ENCODE measurements at places on chromosomes 4 and X.

GRCh38 chr4:54687887-54688841 lies 30.4 kb downstream of the KIT start:
- DNase-seq = no peak

DNA sequence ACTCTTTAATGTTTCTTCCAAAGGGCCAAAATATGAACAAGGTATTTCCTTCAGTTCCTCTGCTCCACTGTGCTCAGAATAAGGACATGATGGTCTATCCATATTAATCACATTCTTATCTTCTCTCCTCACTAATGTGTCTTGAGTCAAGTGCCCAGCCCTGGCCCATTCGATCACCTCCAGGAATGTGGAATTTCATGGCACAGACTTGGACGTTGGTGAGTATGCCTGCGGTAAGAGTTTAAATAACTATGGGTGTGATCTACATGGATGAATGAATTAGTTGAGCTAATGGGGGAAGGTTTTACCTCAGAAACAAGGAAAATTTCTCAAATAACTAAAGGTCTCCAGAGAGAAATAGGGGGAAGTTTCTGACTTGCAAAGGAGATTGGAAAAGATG lies 174.0 kb downstream of the NPFFR2 start:
- DNase-seq = no peak

GRCh38 chr4:38958453-38959190 lies 73.6 kb downstream of the TMEM156 start:
- no peak for DNase-seq

DNA sequence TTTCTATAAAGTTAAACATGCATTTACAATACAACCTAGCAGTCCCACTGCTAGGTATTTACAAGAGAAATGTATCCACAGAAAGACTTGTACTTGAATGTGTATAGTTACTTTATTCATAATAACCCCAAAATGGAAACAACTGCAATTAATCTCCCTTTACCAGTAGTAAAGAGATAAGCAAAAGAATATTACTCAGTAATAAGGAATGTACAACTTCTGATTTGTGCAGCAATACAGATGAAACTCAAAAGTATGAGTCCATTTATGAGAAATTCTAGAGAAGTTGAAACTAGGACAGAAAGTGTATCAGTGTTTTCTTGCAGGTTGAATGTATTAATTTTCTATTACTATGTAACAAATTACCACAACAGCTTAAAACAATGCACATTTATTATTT lies 15.2 kb downstream of the USP53 start:
- DNase-seq = no peak

- no peak for DNase-seq
Measured at GRCh38 chr4:25160714-25161592, 704 bp upstream of the SEPSECS start.

DNA sequence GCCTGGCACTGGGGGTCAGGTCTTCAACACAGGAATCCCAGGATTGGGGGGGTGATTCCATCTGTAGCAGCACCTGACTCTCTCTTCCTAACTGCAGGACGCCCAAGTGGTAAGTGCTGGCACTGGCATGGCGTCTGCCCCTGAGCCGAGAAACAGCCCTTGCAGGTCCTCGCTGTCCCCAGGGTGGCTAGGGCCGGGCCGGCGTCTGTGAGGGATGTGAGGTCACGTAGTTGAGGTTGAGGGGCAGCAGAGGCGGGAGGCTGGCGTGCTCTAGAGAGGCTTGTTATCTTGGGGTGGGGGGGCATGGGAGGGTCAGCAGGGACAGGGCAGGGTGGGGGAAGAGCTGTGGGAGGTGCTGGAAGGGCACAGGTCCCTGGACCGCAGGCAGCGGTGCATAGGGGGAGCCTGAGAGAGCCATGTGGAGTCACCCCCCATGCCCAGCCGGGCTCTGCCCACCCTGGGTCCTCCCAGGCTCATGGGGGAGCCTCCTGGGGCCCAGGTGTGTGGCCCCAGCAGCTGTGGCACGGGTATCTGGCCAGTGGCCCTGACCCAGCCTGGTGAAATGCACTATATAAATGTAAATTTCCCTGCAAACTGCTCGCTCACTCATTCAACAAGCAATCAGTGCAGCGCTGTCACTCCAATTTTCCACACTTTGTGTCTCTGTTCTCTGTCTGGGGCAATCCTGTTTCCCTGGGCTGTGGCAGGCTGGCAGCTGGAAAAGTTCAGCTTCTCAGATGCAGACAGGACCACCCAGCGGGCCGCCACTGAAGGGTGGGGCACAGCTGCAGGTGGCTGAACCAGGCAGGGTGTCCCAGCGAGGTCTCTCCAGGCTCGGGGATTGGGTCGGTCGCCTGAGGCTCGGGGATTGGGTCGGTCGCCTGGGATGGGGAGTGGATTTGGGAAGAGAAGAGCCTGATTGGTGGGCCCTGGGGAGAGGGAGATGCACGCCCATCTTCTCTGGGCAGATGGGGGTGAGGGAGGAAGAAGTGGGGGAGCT lies 102.2 kb upstream of the NKX1-1 start:
- DNase-seq = no peak

- no peak for DNase-seq
Measured at GRCh38 chr4:74884266-74884665, 48.6 kb upstream of the PARM1 start.

- no peak for DNase-seq
Measured at GRCh38 chr4:16233569-16234177, 7.4 kb upstream of the TAPT1 start.

- no peak for DNase-seq
Measured at GRCh38 chrX:132657876-132658275, 169.0 kb upstream of the MBNL3 start.

GRCh38 chrX:40095583-40096394 lies 2.0 kb downstream of the BCOR start:
- DNase-seq = no peak

- DNase-seq = no peak
Measured at GRCh38 chrX:100662796-100663195, 18.8 kb downstream of the SRPX2 start.

- no peak for DNase-seq
Measured at GRCh38 chr4:13054420-13054970, 429.6 kb downstream of the RAB28 start.

DNA sequence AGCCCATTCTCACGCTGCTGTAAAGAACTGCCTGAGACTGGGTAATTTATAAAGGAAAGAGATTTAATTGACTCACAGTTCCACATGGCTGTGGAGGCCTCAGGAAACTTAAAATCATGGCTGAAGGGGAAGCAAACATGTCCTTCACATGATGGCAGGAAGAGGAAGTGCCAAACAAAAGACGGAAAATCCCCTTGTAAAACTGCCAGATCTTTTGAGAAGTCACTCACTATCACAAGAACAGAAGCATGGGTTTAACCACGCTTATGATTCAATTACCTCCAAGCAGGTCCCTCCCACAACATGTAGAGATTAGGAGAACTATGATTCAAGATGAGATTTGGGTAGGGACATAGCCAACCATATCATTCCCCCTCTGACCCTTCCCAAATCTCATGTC lies 335.5 kb downstream of the IL15 start:
- no peak for DNase-seq

GRCh38 chr4:24054910-24055309 lies 165.1 kb upstream of the PPARGC1A start:
- no peak for DNase-seq

DNA sequence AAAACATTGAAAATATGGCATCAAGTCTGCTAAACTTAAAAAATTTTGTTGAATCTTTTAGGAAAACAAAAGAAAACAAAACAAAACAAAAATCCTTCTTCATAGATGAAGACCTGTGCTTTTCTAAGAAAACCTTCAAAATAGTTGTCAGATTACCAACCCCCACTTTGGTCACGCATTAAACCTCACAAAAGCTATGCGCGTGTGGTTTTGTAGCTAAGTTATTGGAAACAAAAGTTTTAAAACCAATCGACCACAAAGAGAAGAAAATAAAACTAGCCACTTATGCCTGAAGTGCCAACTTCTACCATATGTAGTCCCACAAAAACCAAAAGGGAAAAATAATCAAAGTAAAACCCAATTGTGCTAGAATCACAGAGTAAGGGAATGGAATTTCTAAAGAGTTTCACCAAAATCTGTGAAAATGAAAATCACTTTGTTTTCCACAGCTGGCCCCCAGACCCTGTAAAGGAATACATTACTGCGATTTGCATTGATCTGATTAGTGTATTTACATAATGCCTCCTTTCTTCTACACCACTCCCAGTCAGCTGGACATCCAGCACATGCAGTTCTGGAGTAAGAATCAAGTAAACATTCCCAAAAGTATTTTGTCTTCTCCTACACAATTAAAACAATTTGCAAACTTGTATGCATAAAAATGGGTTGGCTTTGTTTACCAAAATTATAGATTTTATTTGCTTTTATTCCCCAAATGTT lies 330.1 kb upstream of the DKK2 start:
- DNase-seq = no peak

- DNase-seq = no peak
Measured at GRCh38 chr4:180564026-180564425, 1679.2 kb upstream of the TENM3 start.

DNA sequence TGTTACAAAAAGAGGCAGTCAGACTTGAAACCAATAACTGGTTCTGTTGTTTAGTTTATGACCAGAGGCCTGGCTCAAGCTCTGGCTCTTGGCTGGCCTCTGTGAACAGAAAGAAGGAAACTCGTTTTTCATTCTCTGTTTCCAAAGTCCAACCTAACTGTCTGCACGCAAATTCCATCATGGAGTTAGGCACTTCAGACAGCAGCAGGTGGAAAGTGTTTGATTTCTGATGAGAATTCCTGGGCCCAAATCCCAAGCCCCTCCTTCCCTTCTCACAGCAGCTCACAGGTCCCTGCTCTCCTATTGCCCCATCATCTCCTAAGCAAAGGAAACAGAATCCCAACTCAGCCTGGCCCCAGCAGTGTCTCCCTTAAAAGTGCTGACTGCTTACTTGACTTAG lies 42.8 kb upstream of the FGF16 start:
- DNase-seq = no peak

GRCh38 chrX:1535241-1536041 lies 1.5 kb downstream of the P2RY8 start:
- peak; percentile 48 for DNase-seq

DNA sequence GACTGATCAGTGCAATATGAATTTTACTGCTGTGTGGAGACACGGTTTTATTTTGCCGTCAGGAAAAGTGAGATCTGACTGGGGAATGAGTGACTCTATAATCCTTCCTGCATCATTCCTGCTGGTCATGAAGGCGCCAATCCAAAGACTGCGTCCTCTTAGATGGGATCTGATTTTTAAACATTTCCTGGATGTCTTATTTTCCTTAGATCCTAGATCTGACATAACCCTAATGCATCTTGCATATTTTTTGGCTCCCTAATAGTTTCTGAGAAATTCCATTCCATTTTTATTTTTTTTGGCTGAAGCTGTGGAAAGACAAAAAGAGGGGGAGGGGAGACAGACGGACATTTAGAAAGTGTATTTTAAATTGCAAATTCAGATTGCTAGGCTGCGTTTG lies 454.9 kb upstream of the FAT1 start:
- no peak for DNase-seq

- DNase-seq = no peak
Measured at GRCh38 chr4:108959491-108959890, 196.6 kb upstream of the ETNPPL start.

DNA sequence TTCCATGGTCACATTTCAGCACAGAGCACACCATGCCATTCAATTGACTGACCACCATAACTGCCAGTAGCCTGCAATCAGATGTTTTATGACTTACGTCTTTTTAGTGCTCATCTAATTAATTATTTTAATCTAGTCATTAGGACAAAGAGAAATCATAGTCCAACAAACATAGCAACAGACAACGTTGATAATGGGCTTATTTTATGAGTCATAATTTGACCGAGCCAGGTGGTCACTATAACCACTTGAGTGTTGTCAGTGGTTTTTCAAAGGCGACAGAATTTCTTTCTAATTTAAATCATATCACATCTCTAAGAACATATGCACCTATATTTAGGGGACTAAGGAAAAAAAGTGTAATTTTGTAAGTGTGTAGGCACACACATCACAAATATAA lies 1.9 kb downstream of the SEC24D start:
- no peak for DNase-seq

DNA sequence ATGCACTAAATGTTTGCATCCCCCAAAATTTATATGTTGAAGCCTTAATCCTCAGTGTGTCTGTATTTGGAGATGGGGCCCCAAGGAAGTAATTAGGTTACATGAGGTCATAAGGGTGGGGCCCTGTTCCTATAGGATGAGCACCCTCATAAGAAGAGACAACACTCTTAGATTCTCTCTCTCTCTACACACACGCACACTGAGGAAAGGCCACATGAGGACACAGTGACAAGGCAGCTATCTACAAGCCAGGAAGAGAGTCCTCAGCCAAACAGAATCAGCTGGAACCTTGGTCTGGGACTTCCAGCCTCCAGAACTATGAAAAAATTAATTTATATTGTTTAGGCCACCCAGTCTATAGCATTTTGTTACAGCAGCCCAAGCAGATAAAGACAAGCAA lies 69.3 kb upstream of the NOCT start:
- DNase-seq = no peak

Data from CD8-positive, alpha-beta memory T cell (primary cell).